ENCODE measurements at places on chromosomes 6 and 20.

DNA sequence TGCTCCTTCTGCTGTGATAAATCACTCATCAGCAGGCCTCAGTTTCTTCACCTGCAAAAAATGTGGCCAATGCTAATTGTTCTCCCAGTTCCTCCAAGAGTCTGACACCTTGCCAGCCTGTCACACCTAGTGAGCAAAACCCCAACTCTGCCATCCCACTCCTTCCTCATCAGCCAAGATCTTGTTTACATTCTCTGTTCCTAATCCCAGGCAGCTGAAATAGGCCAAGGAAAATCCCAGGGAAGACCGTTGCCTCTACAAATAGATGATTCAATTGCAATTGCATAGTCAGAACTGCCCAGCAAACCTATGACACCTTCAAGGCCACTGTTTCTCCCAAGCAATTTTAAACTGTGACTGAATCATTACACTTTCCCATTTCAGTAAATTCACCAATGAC is 78.7 kb downstream of the GMDS start:
- DNase-seq = no peak

- no peak for DNase-seq
Observed at GRCh38 chr6:41503827-41504465, 42.2 kb upstream of the FOXP4 start.

DNA sequence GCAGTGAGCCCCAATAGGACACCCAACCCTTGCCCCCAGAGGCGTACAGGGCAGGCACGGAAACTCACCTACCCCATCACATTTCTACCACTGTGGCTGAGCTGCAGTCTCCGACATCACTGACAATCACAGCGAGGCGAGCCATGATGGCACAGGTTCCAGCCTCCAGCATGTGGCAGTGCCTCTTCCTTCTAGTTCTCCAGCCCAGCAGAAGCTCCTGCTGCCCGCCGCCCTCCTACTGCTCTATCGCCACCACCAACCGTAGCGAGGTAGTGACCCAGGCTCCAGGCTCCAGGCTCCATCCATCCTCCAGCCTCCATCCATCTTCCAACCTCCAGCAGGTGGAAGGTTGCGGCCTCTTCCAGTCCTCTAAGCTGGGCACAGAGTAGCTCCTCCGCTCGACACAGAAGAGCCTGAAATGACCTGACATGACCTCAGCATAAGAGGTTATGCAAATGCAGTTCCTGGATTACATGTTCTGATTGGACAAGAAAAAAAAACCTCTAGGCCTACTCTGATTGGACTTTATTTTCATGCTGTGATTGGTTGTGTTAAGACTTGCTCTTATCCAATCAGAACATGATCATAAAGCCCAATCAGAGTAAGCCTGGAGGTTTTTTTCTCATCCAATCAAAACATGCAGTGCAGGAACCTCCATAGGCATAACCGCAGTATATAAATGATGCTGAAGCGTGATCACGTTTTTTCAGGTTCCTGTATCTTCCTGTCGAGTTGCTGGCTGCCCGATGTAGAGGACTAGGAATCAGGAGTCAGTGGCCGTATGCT is 438.9 kb upstream of the ZNF337 start:
- DNase-seq = no peak

GRCh38 chr20:35617397-35618262 is 2.0 kb downstream of the SPAG4 start:
- DNase-seq = peak; percentile 80

DNA sequence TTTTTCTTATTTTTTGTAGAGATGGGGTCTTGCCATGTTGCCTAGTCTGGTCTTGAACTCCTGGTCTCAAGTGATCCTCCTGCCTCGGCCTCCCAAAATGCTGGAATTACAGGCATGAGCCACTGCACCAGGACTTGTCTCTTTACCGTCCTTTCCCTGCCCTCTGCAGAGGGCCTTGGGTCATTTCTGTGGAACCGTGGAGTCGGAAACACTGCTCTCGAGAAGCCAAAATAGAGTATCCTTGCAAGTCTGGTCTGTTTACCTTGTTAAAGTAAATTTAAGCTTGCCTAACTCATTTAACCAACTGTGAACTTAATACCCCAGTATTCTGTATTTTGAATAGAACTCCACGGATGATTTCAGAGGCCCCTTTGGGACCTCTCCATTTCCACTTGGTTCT is 51.4 kb downstream of the KDM1B start:
- no peak for DNase-seq

- no peak for DNase-seq
Observed at GRCh38 chr6:43982084-43982625, 145.1 kb downstream of the MRPL14 start.

DNA sequence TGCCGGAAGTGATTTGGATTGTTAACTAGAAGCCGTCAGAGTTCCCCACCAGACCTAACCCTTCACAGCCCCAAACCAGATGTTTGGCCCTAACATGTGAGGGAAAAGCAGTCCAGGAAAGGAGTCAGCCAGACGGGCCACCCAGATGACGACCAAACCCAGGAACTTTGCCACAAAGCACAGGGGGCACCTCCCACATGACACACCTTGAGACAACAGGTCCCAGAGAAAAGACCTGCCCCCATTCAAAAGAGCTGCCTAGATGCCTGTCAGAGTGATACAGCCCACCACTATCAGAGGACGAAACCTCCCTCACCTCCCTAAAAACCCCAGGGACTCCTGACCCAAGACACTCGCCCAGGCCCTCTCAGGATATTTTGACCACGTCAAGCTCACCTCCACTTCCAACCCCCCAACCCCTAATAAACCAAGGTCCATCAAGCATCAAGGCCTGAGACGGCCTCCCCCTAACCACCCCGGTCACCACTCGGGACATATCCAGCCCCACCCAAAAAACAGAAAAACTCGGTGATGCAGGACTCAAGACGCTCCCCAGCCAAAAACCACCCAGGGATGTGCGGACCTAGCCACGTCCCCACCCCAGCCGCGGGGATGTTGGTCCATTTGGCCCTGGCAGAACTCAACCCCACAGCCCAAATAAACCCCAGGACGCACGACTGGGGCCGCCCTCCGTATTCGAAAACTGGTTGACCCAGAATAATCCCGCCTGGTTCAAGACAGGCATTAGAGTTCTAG is 662 bp downstream of the ZNF343 start:
- no peak for DNase-seq

DNA sequence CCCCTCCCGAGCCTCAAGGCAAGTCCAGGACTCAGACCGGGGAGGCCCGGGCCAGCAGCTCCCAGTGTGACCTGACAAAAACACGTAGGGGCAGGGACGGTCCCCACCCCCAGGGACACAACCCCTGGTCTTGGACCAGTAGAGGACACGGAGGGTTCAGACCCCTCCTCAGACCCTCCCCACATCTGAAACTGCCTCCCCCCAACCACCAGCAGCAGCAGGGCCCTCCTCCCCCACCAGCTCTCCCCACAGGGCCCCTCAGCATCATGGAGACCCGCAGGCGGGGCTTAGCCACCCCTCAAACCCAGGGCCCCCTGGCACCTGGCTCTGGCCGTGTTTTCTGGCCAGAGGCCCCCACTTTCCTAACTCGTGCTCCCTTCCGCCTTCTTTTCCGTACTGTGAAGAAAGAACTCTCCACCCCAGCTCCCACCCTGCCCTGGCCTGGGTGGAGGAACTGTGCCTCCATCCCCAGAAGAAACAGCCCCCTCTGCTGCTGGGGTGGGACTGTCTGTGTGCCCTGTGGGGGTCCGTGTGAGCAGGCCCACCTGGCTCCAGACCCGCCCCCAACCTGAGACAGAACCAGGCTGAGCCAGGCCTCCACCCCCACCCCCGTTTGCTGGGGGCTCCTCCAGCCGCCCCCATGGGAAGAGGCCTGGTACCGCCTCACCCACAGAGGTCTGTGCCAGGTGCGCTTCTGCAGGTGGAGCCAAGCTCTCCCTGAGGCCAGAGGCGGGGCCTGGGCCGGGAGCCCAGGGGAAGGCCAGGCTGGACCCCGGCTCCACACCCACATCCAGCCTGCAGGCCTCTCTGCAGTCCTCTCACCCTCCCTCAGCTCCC is 39.0 kb upstream of the MDFI start:
- no peak for DNase-seq

GRCh38 chr6:13638626-13639025 is 23.5 kb downstream of the NOL7 start:
- no peak for DNase-seq

DNA sequence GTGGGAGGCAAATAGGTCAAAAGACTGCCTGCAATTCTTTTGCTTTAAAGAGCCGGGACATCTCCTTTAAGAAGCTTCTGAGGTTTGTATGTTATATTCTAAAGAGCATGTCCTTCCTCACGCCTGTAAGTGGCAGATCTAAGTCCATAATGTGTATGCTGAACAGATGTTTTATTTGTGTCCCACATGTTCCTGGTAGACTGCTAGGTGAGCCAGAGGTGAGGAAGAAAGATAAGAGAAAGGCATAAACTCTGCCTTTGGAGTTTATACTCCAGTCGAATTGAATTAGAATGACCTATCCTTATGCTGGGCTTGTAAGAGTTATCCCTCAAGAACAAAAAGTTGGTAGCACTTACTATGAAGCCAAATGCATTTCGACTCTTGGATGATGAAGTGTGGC is 27.2 kb upstream of the ADGRG6 start:
- no peak for DNase-seq

DNA sequence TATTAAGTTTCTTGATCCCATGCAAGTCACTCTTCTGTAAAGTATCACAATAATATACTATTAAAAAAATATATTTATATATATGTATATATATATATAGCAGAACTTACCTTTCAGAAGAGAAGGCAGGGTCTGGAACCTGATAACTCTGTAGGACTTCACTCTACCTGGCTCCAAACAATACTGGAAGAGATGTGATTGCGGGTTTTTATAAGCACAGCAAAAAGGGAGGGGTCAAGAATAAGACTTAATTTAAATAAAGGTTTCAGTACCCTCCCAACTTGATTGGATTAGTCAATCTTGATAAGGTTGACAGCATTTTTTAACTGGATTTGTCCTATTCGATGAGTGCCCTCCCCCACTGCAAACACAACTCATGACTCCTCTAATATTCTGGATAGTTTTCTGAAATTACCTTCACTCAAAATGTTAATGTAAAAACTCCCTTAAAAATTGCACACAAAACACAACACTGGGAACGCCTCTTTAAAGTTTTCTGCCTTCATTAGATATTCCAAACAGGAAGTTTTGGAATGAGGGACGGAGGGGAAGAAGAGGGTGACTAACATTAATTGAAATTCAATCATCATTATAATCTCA is 4.0 kb upstream of the ZNF217 start:
- DNase-seq = no peak

GRCh38 chr6:10014557-10014956 is 400.3 kb downstream of the TFAP2A start:
- DNase-seq = no peak

GRCh38 chr20:63731410-63731809 is 5.1 kb upstream of the LIME1 start:
- no peak for DNase-seq

GRCh38 chr20:62937268-62938104 is 461 bp upstream of the GID8 start:
- DNase-seq = peak; percentile 91

DNA sequence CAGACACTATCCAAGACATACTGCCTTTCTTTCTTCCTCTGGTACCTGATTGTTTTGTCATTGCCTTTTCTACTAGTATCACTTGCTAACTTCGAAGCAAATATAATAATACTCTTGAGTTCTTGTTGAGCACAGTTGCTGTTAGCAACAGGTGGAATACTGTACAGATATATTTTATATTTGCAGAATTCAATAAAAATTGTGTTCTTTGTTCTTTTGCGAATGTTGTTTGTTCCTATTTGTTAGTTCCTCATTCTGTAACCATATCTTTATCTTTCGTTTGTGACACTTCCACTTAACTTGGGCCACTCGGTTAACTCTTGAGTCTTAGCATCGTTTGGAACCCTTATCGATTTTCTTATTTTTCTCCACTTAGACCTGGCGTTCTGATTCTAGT is 868 bp downstream of the CYB5R4 start:
- no peak for DNase-seq

- DNase-seq = no peak
Observed at GRCh38 chr20:38602185-38602581, 574 bp downstream of the ARHGAP40 start.

DNA sequence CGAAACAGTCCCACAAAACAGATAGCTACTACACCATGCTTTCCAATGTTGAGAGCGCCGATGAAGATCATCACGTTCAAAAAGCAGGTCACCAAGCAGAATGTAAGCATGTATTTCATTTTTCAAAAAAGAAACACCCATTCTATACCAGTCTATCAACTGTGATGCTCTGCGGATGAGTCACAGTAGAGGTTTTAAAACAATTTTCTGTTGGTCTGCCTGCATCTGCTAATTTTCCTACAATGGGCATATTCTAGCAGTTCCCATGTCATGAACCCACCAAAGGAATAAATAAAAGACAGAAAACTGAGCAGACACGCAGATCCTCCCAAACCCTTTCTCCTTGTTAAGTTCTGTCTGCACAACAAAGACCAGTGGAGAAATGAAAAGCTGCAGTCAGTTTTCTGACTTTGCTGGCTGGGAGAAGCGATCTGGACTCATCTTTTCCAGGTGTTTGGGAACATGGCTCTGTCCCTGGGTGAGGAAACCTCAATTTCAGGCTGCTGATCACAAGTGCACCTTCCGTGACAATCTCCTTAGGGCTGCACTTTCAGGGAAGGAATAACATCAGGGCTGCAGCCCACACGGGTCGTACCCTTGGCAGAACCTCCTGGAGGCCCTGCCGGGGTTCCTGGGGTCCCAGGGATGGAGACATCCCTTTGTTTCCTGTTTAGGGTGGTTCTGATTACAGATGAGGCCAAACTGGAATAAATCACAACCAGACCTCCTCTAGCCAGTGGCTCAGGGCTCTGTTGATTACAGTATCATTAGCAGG is 200.1 kb downstream of the BMP7 start:
- DNase-seq = no peak

DNA sequence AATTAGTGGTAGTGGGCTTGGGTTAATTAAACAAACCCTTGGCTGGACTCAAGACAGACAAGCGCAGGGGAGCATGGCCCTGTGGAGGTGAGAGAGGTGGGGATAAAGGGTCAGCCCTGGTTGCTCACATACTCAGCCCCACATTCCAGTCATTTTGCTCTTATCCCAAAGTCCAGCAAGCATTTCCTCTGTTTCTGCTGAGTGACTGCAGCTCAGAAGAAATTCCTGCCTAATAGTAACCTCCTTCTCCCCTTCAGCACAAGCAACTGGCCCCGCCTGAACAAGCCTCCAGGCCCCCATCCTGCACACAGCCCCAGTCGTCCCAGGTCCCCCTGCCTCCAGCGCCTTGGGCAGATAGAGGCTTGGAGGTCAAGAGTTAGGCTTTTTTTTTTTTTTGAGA is 3.6 kb upstream of the TFEB start:
- DNase-seq = no peak

GRCh38 chr6:139547122-139547776 is 172.8 kb upstream of the CITED2 start:
- DNase-seq = no peak

- peak; percentile 81 for DNase-seq
Observed at GRCh38 chr20:9617940-9618339, 103.5 kb downstream of the LAMP5 start.

DNA sequence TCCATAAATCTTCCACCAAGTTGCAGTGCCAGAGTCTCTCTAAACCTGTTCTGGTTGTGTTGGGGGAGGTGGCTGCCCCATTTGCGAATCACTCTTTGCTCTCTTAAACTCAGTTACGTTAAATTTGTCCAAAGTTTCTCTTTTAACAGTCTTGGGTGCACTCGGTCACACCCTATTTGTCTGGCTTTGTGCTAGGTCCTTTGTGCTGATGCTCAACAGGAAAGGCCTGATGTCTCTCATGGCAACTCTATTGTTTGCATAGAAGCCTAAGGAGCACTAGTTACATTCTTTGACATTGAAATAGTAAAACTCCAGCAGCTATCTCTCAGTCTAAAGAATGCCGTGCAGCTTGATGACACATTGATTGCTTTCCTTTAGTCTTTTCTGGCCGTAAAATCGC is 105.1 kb downstream of the TRMT11 start:
- no peak for DNase-seq

- DNase-seq = no peak
Observed at GRCh38 chr6:41352396-41352795, 17.0 kb downstream of the NCR2 start.

All from NCI-H526 treated with DMSO at 0.1 percent for 48 hours (cell line).